ENCODE measurements at places on chromosomes 5 and 9.

GRCh38 chr5:87372705-87373104 is 40.0 kb downstream of the CCNH start:
- DNase-seq, result no peak

- DNase-seq, result no peak
Observed at GRCh38 chr5:34669931-34670516, 13.9 kb downstream of the RAI14 start.

DNA sequence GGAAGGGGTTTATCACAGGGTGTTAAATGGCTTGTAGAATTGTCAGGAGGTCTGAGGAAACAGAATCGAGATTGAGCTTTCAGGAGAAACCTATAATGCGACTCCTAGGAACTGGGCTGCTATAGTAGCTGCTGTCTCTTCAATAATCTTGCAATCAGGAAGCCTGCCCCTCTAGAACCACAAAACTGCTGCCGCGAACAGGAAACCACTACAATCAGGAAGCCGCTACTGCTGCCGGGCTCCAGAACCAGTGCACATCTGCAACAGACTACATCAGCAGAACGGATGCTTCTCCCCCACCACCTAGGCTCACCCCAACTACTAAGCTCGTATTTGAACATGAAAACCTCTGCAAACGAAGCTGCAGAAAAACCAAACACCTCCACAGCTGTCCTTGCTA is 31.6 kb downstream of the TNFSF8 start:
- DNase-seq, result peak; percentile 70

DNA sequence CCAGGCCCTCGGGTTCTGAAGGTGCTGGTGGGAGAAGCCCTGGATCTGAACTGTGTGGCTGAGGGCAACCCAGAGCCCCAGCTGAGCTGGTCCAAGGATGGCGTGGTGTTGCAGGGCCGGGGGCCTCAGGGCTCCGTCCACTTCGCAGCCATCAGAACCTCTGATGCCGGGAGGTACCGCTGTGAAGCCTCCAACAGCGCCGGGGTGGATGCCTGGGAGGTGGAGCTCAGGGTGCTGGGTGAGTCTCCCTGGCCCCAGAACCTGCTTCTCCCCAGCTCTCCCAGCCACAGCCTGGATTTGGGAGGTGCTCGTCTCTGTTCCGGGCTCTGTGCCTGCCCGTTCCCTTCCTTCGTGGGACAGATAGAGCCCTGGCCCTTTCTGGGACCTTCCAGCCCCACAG is 75.6 kb downstream of the HMCN2 start:
- no peak for DNase-seq

DNA sequence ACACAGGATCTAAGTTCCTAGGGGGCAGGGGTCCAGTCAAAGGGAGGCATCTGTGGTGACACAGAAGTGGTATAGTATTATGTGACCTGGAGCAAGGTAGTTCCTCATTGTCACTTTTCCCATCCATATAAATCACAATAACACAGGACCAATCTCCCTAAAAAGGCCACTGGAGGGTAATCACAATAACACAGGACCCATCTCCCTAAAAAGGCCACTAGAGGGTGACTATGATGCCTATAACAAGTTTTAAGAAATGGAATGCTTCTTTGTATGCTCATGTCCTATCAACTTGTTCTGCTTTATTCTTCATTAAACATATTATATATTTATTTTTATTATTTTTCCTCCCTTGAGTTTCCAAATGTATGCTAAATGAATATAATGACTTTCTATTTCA is 254.6 kb downstream of the ASTN2 start:
- DNase-seq, result no peak

GRCh38 chr5:124328201-124328600 is 418.2 kb downstream of the ZNF608 start:
- DNase-seq, result no peak

GRCh38 chr9:88435336-88435735 is 47.1 kb downstream of the SPIN1 start:
- DNase-seq, result no peak

GRCh38 chr5:16536246-16536645 is 70.6 kb upstream of the ZNF622 start:
- DNase-seq, result no peak

- DNase-seq, result no peak
Observed at GRCh38 chr5:72821776-72822175, 5.3 kb downstream of the TNPO1 start.

DNA sequence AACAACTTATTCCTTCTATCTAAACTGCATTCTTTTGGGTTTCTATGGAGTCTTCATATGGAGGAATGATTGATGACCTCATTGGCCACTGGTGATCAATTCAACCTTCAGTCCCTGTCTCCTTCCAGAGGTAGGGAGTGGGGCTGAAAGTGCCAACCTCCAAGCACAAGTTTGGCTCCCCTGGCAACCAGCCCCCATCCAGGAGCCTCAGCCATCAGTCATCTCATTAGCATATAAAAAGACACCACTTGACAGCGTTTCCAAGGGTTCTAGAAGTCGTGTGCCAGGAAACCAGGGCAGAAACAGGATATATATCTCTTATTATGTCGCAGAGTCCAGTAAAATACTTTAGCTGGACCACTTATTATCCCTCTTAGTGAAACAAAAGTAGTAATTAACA is 9.8 kb downstream of the SLC31A2 start:
- DNase-seq, result no peak

DNA sequence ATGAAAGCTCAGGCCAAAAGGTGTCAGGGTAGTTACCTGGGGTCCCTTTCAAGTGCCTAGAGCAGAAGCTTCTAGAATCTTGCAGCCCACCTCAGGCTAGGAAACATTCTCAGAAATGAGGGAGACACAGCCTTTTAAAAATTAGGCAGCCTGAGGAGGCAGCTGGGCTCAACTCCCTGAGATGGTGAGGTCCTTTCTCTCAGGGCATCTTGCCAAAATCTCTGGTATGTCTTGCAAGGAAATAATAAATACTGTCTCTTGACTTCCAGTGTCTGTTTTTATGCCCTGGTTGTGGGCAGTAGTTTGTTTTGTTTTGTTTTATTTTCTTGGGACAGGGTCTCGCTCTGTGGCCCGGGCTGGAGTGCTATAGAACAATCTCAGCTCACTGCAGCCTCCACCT is 100.9 kb upstream of the APC start:
- DNase-seq, result no peak

DNA sequence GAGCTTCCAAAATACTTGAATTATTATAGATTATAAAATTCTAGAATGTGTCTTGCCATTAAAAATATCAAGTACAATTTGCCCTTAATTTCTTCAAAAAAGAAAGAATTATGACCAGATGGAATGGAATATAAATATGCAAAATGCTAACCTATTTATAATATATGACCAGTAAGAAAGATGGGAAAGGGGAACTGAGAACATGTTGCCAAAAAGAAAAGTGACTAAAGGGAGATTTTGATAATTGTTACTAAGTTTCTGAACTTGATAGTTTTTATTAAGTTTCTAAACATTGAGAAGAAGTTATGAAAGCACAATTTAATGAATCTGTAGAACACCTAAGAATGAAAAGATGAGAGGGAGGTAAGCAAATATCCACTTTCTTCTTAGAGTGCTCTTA is 188.4 kb upstream of the NR4A3 start:
- no peak for DNase-seq

DNA sequence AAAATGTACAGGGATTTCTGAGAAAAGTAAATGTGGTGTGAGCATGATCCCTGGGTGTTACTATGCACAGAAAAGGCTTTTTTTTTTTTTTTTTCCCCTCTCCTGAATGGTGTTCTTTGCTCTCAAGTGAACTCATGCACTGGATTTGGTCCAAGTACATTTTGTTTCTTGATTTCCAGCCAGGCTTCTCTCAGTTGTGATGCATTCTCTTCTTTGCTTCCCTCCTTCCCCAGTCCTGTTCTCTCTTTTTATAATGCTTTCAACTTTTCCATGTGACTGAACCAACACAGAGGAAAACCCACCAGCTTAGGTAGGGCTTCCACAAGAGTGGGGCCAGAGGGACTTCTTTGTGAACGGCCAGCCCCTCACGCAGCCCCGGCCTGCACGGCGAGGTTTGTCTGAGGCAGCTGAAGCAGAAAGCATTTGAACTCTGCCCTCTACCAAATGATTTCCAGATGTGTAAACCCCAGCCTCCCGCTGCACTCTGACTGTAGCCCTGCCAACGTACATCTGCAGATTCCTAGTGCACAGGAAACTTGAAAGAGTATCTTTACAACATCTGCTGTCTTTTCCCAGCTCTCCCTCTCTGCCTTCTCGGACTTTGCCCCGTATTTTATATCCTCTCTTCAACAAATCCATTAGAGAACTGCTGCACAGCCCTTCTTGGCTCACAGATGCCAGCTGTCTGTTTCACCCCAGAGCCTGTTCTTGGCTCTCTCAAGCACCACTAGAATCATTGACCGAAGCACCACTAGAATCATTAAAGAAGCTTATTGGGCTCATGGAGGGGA is 71.8 kb upstream of the CD180 start:
- no peak for DNase-seq

DNA sequence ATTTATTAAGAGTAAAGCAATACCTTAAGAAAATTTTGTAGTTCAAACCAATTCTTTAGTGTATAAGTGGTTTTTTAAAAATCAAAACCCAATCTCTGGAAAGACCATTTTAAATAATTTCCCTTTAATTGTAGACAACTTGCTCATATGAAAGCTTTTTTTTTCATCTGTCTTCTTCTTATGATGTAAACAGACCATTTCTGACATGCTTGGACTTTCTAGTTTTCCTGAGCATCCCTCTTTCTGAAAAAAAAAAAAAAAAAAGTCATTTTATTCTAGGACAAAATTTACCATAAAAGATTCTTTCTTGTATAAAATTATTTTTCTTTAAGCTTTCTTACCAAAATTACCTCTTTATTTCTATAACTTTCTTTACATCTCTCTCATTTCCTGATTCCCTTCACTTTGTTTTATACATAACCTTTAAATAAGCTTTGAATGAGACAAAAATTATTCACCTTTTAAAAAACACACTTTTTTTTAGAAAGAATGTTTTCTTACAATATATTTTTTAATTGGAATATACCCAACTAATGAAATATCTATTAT is 67.5 kb downstream of the COL15A1 start:
- DNase-seq, result no peak

GRCh38 chr5:114744406-114744805 is 382.5 kb downstream of the KCNN2 start:
- DNase-seq, result no peak

- no peak for DNase-seq
Observed at GRCh38 chr5:66874004-66874403, 277.8 kb downstream of the MAST4 start.

DNA sequence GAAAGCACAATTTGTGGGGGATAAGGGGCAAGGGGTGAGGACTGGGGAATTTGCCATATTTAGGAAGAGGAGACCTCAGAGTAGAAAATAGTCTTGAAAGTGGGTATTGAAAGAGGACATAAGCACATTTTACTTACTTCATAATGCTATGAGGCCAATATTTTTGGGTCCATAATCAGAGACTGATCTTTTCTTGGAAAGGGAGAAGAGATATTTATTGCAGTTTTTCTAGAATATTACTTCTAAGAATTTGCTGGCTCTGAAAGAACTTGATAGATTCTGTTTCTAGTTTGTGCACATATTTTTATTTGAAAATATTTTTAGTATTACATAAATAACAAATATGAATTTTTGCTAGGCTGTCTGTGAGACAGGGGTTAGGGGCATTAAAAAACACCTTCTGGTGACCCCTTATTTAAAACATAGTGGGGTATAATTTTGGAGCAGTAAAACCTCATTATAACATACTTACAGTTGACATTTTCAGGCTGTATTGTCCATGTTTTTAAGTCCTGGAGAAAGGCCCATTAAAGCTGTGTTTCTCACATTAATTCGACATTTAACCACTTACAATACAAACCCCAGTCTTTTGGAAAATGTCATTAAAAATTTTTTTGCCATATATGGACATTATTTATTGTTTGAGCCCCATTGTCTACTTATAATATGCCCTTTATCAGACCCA is 118.9 kb upstream of the NFIB start:
- no peak for DNase-seq

DNA sequence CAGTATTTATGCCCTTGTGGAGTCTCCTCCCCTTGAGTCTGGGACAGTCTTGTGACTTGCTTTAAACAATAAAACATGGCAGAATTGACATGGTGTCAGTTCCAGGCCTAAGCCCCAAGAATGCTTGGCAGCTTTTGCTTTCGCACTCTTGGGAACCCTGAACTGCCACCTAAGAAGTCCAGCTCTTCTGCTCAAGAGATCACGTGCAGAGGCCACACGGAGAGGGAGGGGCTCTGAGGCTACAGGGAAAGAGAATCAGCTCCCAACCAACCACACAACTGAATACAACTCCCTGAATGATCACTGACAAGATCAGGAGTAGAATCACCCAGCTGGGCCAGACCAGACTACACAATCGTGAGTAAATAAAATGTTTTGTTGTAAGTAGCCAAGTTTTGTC is 97.6 kb downstream of the MED27 start:
- DNase-seq, result no peak

DNA sequence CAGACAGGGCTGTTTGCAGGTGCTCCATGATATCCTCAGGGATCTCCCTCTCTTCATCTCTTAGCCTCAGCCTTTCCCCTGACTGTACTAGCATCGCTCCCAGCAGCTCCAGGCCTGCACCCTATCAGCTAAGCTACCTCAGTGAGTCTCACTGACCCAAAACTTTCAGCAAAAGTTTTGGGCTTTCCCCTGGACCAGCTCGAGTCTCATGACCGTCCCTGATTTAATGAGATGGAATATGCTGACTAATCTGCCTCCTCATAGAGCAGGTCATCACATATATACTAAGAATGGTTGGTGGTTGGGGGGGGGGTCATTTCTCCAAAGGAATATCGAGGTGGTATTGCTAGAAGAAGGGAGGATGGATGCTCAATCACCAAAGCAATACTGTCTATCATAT is 151.5 kb downstream of the NR3C1 start:
- DNase-seq, result no peak

DNA sequence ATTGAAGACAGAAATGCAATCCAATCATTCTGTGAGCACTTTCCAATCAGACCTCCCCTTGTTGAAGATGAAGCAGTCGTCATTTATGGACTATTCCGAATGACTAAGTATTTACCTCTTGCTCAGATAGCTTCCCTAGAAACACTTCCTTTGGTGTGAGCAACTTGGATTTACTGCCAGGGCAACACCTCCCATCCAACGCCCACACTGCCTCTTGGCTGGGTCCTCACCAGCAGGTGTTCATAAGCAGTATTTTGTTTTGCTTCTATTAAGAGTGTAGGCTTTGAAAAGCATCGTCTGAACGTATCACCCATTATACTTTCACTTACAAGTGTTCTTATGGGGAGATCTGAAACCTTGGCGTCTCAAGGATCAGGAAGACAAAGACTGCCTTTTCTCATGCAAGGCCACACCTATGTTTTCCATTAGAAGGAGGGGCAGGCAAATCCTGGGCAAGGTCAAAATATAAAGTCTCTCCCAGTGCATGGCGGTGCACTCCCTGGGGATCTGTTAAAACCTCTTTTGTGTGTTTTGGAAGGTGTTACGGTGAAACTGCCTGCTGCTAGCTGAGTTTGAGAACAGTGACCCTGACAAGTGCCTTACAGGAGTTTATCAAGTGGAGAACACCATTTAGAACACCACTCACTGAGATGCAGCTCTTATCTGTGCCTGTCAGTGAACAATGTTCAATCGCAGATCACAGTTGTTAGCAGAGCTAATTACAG is 10.6 kb upstream of the MARCHF3 start:
- DNase-seq, result no peak

All from inflammatory macrophage (primary cell).